ENCODE measurements at places on chromosomes 2 and 18.

GRCh38 chr18:77074431-77074830 is 58.2 kb downstream of the MBP start:
- no peak for DNase-seq

GRCh38 chr2:121037480-121037879 is 247.5 kb downstream of the TFCP2L1 start:
- DNase-seq: no peak

DNA sequence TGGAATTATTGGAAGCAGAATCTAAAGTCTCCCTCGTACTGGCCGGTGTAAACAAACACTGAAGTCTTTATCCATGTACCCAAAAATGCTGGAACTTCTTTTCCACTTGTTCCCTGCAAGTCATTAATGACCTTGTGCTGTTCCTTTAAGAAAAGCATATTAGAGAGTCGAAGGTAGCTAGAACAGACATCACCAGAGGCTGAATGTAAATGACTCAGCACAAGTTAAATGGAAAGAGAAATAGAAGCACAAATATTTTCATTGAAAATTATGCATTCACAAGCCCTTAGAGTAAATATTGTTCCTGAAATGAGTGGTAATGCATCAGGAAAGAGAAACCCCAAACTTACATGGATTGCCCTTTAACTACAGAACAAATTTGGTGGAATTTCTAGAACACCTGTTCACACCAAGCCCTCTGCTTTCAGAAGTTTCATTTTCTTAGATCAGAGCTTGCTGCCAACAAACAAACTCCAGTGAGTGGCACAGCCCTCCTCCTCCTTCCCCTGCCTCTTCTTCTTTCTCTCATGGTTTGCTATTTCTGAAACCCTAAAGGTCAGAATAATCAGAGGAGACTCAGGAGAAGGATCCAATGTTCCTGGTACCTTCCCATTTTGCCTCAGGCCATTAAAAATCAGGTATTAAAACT is 264.3 kb downstream of the TXNL1 start:
- DNase-seq: no peak

GRCh38 chr2:216351172-216351925 is 20.9 kb downstream of the MARCHF4 start:
- DNase-seq: no peak

DNA sequence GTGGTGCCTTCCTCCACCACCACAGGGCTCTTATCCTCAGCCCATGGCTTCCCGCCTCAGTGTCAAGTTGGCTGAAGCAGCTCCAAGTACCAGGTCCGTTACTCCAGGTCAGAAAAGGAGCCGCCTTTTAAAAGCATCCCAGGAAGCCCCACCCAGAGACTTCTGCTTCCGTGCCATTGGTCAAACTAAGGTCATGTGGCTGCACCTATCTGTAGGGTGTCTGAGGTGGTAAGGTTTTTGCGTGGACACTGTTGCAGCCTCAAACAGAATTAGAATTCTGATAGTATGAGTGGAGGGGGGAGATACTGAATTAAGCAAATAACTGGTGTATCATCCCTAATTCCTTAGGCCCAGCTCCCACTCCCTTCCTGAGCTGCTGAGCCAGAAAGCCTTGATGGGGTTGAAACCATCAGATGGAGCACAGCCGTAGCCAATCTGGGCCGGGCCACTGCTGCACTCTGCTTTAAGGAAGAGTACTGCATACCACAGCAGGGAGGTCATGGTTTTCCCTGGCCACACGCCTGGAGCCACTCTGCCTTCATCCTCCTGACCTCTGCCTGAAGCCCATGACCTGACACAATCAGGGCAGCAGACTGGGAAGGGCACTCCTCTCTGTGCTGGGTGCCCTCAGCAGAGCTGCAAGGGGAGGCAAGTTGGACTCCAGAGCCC is 8.4 kb downstream of the TMEM247 start:
- DNase-seq: peak; percentile 58

DNA sequence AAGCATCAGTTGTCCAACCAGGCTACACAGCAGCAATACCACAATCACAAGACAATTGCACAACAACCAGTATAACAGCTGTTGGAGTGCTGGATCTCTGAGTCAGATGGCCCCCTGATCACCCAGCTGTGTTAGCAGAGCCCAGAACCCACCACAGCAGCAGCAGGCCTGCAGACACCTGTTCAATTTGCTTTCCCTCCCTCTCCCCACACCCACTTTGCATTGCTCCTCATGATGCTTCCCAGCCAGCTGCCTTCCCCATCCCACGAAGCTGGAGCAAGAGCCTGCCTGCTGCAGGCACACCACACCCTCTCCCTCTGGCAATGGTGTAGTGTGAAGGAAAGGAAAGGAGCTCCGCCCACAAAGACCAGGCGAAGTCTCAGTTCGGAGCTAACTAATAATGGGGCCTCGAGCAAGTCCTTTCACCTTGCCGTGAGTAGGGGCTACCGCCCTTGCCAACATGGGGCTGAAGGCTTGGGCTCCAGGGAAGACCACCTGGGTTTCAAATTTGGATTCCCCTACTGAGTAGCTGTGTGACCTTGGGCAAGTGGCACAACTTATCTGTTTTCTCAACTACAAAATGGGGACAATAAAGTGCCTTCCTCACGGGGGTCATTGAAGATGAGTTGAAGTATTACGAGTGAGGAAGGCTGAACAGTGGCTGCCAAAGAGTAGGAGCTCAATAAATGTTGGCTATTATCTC is 19.4 kb upstream of the ZBTB7C start:
- DNase-seq: no peak

GRCh38 chr2:65620524-65620923 is 188.1 kb upstream of the SPRED2 start:
- DNase-seq: no peak

- DNase-seq: peak; percentile 10
Observed at GRCh38 chr2:238105506-238106338, 5.6 kb downstream of the ESPNL start.

DNA sequence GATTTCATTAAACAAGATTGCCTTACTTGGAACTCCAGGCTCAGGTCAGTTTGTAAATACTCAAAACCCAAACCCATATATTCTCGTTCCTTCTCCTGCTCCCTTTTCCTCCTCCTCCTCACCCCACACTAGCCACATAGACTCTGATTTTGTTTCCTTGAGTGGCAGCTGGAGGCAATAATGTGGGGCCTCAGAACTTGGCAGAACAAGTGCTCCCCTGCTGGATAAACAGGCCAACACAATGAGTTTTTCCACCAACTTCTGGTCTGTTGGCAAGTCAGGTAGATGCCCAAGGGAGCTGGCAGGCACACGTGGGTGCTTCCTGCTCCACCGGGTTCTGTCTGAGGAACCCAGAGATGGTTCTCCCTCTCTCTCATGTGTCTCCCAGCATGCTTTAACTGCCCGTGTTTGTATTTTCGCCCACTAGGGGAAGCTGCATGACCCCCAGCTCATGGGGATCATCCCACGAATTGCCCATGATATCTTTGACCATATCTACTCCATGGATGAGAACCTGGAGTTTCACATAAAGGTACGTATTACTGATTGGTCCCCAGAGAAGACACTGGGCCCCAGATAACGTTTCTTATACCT is 61.9 kb downstream of the KIF5C start:
- DNase-seq: no peak

DNA sequence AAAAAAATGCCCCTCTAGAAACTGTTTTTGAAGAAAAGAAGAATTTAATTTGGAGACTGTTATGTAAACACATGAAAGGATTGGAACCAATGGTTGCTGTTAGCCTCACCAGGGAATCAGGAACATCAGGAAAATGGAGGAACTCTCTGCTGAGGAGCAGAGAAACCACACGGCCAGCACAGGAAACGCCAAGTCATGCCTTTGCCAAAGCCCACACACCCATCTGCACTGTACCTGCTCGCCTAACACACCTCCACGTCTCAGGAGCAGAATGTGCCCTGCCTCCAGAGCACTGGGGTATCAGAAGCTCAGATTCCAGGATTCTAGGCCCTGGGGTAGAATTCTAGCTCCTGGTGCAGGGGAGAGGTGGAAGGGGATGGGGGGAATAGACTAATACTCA is 9.8 kb upstream of the SCYGR1 start:
- DNase-seq: no peak

- no peak for DNase-seq
Observed at GRCh38 chr2:226427538-226428307, 371.9 kb downstream of the IRS1 start.

DNA sequence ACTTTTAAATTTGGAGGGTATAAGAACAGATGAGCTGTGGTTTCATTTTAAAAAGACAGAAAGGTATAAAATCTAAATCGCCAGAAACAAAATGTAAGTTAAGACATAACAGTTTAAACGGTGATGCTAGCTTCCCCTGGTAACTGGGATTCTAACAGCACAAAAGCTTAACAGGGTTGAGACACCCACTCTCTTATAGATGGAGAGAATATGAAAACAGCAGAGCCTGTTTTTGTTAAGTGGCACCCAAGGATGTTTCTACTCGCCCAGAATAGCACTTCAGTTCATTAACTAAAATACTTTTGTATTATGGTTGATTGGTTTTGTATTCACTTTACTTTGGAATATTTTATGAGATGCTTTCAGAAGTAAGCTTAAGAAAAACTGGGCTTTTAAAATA is 151.9 kb upstream of the RND3 start:
- no peak for DNase-seq

DNA sequence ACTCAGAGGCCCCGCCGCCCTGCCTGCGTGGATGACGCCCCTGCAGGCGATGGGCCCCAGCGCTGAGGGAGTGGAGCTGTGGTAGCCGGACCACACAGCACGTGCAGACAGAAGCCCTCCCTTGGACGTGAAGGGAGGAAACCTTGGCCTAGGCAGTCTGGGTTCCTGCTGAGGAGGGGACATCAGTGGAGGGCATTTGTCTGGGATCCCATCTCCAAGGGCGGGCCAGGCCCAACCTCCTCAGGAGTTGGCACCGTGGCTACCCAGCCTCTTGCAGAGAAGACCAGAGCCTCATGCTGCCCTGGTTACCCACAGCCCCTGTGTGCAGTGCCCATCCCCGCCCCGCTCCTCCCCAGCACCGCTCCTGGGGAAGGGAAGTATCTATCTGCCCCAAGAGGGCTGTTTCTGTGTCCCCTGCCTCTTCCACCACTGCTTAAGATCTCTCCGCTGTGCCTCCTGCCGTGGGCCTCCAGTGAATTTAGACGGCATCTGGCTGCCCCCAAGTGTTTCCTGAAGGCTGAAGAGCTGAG is 241.8 kb downstream of the KLHL29 start:
- no peak for DNase-seq

DNA sequence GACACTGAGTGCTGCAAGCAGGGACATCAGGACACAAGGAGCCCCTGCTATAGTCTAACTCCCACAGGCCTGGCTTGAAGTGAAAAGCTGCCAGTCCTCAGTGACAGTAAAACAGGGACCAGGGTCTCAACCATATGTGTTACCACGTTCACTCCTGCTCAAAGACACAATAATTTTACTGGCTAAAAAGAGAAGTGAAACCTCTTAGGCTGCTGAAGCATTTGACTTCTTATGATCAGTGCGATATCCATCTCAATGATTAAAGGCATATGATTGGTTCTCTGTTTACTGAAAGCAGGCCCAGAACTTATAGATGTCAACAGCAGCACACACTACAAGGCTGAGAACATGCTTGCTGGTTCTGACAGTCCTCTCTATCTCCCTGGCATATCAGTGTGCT is 129.8 kb upstream of the LMAN1 start:
- no peak for DNase-seq
